ENCODE measurements at places on chromosomes 11 and 22.

GRCh38 chr11:8787372-8787771 is 104.8 kb downstream of the RPL27A start:
- no peak for DNase-seq

GRCh38 chr11:57480409-57481137 is 20.2 kb downstream of the RTN4RL2 start:
- DNase-seq, result peak; percentile 80

- no peak for DNase-seq
Measured at GRCh38 chr11:103928040-103928801, 108.2 kb upstream of the DDI1 start.

DNA sequence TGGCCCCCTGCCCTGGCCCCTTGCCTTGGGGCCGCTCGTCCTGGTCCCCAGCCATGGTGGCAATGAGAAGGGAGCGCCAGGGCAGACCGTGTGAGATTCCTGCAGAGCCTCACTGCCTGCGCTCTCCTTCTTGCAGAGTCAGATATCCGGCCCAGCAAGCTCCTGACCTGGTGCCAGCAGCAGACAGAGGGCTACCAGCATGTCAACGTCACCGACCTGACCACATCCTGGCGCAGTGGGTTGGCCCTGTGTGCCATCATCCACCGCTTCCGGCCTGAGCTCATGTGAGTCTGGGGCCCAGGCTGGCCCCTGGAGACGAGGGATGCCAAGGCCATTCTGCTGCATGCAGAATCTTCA is 114.1 kb downstream of the MICAL2 start:
- peak; percentile 87 for DNase-seq

DNA sequence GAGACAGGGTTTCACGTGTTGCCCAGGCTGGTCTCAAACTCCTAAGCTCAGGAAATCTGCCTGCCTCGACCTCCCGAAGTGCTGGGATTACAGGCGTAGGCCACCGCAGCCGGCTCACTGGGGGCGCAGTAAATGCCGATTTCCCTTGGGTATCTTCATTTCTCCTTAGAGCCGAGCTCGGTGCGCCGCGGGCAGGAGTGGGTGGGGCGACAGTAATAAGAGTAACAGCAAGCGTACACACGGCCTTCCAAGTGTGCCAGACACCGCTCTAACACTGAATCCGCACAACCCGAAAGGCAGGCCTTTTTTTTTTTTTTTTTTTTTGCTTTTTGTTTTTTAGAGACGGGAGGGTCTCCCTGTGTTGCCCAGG is 500 bp upstream of the ADSL start:
- DNase-seq, result peak; percentile 19

- DNase-seq, result peak; percentile 96
Measured at GRCh38 chr11:65903068-65903481, 2.9 kb upstream of the FOSL1 start.

GRCh38 chr11:87660926-87661660 is 514.1 kb downstream of the RAB38 start:
- no peak for DNase-seq

DNA sequence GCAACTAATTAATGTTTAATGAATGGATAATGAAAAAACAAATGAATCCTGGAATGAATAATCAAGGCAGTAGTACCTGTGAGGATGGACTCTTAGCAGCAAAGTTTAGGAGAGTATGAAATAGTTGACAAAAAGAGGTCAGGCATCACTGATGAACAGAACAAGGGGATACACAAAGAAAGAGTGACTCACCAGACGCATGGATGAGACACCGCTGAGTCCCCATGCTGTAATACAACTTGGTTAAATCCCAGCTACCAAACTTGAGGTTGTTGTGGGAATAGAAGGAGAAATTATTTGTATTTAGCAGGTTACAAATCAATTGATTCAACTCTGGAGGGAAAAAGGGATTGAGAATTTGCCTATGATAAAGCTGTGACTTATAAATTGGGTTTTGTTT is 976.9 kb upstream of the TENM4 start:
- peak; percentile 47 for DNase-seq

GRCh38 chr11:114280696-114281095 is 15.5 kb upstream of the NNMT start:
- DNase-seq, result peak; percentile 93

DNA sequence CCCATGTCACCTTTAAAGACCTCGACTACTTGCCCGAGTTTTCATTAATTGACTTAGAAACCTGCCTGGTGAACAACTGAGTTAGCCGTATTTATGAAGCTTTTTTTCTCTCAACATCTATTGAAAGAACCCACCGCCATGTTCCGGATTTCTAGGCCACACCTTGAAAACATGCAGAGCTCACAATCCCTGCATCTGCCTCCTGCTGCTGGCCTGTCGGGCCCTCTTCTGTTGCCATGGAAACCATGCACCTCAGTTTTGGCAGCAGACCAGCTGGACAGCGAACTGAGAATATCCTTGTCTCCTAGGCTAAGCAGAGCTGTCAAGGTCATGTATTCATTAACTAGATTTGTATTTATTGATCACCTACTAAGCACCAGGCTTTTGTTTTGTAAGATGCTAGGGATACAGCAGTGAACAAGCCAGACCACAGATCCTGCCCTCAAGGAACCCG is 4.3 kb upstream of the PATZ1 start:
- DNase-seq, result no peak
